ENCODE measurements at places on chromosomes 11 and 22.

DNA sequence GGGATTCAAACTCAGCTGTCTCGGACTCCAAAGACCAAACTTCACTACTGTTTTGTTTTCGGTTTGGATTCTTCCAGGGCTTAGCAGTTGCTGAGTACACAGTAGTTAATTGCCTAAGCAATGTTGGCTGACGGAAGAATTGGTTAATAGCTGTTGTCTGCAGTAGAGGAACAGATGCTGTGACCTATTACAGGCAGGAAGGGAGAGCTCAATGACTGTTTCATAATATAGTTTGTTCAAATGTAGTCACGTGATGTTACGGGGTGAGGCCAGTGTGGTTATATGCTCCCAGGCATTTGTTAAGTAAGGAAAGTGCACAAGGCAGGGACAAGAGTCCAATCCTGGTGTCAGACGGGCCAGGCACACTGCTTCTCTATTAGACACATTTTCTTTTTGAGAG lies 222.6 kb upstream of the CCDC90B start:
- DNase-seq = no peak

DNA sequence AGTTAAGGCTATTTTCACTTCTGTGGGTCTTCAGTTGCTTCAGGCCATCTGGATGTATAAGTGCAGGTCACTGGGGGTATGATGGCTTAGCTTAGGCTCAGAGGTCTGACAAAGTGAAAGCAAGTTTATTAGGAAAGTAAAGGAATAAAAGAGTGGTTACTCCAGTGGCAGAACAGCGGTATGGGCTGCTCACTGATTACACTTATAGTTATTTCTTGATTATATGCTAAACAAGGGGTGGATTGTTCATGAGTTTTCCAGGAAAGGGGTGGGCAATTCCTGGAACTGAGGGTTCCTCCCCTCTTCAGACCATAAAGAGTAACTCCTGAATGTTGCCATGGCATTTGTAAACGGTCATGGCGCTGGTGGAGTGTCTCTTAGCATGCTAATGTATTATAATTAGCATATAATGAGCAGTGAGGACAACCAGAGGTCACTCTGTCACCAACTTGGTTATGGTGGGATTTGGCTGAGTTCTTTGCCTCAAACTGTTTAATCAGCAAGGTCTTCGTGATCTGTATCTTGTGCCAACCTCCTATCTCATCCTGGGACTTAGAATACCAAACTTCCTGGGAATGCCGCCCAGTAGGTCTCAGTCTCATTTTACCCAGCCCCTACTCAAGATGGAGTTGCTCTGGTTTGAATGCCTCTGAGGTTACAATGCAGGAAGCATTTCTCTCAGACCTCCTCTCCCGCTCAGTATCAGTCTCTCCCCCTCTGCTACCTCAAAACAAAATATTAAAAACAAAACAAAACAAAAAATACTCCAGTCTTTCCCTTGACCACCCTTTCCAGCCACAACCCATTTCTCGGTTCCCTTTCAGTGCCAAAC lies 106.6 kb upstream of the SLC22A12 start:
- no peak for DNase-seq

DNA sequence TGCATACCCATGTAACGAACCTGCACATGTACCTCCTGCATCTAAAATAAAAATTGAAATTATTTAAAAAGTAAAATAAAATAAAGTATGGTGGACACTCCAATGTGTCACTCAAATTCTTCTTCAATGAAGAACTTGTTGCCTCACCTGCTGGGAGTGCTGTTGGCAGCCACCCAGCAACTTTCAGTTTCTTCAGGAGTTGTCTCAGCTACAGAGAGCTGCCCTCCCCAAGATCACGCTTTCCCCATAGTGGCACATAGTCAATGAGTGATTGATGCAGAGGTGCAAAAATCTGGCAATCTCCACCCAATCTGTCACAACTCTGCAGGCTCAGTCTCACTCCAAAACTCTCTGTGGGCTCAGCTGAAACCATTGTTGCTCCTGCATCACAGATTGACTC lies 92.3 kb upstream of the C11orf87 start:
- no peak for DNase-seq

GRCh38 chr11:36453678-36454077 lies 56.4 kb downstream of the TRAF6 start:
- DNase-seq = no peak

- DNase-seq = no peak
Measured at GRCh38 chr22:27459999-27460398, 341.6 kb downstream of the MN1 start.

DNA sequence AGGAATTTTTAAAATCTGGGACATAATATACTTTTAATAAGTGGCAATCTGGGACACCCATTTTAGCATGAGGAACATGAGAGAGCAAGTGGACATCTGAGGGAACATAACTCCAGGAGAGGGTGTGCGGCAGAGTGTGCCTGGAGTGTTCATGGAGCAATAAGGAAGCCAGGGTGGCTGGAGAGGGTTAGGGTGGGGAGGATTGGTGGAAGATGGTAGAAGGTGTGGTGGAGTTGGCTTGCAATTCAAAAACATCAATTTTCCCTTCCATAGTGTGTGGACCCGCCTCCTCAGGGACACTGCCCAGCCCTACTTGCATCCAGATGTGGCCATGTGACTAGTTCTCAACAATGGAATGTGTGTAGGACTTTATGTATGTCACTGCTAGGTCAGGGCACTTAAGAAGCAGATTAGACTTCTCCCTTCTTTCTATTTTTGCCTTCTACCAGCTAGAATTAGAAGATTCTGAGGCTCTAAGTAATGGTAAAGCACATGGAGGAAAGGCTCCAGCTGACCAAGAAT lies 4.4 kb upstream of the DENND5A start:
- DNase-seq = no peak

- DNase-seq = no peak
Measured at GRCh38 chr11:80388130-80388529, 947.3 kb upstream of the TENM4 start.

- DNase-seq = no peak
Measured at GRCh38 chr11:8775734-8776133, 93.1 kb downstream of the RPL27A start.

DNA sequence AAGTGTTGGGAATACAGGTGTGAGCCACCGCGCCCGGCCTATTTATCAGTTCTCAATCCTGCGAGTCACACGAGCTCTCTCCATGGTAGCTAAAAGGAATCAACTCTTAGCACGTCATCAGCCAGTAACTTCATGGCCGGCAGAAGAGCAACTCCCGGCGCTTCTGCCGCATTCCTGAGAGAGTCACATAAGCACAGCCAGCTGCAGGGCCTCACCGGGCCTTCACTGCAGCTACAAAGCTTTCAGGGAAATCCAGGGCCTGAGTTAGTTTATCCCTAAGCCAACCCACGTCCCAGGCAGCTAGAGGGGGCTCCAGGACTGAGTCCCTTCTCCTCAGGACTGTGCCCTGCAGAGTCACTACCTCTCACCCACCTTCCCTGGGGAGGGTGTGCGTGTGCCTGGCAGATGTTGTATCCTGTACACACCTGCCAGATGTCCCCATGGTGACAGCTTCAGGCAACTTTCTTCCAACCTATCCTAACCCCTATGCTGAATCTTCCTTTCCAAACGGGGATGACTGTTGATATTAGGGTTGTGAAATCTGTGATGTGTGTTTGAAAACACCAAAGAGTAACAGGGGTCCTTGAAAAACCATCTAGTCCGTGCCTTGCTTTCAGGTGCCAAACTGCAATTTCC lies 45.9 kb upstream of the ARFGAP3 start:
- DNase-seq = no peak

- DNase-seq = no peak
Measured at GRCh38 chr11:70112017-70112434, 33.9 kb downstream of the ANO1 start.

- no peak for DNase-seq
Measured at GRCh38 chr11:42837994-42838393, 473.8 kb upstream of the API5 start.

GRCh38 chr22:47065756-47066615 lies 303.5 kb downstream of the TBC1D22A start:
- DNase-seq = no peak

DNA sequence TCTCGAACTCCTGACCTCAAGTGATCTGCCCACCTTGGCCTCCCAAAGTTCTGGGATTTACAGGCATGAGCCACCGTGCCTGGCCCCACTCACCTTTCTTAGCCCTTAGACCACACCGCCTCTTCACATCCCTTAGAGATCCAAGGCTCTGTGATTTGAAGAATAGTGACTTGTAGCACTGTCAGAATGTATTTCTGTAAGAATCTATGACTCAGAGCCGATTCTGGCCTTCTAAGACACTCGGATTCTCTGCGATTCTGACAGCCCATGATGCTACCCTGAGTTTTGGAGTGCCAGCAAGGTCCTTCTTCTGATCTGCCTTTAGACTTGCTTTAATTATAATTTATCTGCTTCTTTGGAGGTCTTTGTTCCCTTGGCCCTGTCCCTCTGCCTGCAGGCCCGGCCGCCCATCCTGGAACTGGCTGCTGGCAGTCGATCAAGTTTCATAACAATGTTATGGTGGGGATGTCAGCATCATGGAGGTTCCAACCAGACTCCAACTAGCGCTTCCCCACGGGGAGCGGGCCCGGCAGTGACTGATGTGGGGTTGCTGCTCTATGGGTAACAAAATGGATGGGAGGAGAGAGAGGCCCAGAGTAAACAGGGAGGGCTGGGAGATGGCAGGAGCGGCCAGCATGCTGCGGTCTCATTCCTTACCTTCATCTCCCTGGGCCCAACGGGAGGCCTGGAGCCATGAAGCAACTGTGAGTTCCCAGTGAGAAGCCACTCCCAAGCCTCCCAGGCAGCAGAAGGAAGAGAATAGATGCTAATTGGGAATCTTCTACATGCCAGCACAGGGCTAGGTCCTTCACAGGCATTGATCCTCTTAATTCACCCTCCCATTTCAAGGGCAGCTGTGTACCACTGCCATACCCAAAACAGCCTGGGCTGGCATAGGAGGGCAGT lies 55.7 kb upstream of the RASD2 start:
- no peak for DNase-seq

DNA sequence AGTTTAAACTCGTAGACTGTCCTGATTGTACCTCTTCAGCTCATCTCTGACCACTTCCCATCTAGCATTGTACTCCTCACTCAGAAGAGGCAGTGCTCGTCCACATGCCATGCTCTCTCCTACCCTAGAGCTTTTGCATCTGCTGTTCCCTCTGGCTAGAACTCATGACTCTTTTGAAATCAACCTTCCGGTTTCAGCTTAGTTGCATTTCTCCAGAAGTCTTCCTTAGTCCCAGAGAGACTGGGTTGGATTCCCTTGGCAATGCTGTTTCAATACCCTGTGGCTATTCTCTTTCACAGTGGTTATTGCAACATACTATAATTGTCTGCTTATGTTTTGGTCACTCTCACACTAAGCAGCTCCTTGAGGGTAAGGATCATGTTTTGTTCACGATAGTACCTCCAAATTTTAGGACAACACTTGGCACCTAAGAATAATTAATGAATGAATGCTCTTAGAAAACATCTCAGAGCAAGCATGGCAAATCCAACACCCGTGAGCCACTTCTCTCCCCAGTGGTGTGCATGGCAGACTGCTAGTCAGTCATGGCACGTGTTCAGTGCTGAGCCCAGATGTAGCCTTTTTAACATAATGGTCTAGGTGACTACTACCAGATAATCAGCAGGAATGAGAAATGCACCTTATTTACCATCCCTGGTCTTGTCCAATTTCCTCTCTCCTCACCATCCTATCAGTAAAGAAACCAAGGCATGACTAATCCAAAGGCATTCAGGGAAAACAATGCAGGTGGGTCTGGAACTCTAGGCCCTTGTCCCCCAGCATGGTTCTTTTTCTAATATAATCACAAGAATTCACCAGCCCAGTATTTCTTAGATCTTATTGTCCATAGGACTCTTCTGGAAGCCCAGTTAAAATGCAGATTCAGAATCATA lies 14.5 kb downstream of the SEPTIN3 start:
- DNase-seq = no peak

DNA sequence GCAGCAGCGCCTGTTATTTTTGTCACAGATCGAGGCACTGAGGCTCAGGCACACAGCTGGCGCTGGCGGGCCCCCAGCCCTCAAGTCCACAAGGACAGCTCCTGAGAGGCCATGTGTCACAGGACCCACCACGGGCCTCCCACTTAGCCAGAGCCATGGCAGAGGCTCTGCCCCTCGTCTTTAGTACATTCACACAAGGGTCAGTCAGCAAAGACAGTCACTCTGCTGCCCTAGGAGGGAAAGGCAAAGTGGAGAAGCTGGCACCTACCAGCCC lies 29.1 kb downstream of the GNAZ start:
- DNase-seq = no peak

DNA sequence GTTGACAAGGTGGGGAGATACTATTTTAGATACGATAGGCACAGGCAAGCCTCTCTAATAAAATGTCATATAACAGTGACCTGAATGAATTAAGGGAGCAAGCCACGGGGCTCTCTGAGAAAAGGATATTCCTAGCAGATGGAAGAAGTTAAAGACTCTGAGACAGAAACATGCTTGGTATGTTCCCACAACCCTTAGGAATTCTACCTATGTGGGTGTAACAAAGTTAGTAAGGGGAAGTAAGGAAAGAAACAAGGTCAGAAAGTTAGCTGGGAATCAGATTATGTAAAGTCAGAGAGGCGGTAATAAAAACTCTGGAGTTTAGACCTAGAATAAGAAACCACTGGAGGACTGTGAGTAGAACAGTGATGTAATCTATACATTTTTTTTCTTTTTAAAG lies 59.7 kb upstream of the GDPD4 start:
- DNase-seq = no peak

GRCh38 chr11:63813563-63814382 lies 517 bp downstream of the SPINDOC start:
- peak; percentile 15 for DNase-seq

DNA sequence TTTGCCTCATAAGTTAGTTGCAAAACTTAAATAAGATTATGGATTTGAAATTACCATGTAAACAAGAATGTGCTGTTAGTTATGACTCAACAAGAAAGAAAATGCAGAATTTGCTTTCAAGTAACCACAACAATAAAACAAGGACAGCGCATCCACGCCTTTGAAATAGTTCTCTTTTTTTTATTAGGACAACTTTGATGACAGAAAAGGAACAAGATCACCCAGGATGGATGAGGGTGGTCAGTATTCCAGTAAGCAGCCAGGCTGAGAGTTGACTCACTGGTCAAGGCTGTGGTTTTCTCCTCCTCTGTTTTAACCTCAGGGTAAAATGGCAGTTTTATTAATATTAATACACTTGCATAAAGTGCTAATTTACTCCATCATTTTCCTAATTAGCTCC lies 544.4 kb downstream of the OPCML start:
- DNase-seq = no peak
